Transverse colon (tissue), 4 donors: ENCODE measurements at places on chromosomes 2 and 18. TPM values are rescaled to one million over a fixed set of nuclear protein-coding genes. Genes with fewer than 3 reads are reported as not detected.

GRCh38 chr2:111022633-111023032 is 98.1 kb upstream of the BCL2L11 start:
- H3K27ac ChIP-seq: no peak overlapping the region
- H3K36me3 ChIP-seq: no peaks in the 10 kb centered on the region
- no peak for DNase-seq
- H3K27me3 ChIP-seq: no peaks in the 10 kb centered on the region
- no peak overlapping the region for H3K4me3 ChIP-seq

- peaks cover 11% of the 10 kb centered on the region for H3K27me3 ChIP-seq
- DNase-seq: no peak
- H3K27ac ChIP-seq: no peak overlapping the region
- no peak overlapping the region for H3K4me3 ChIP-seq
- no peaks in the 10 kb centered on the region for H3K4me1 ChIP-seq
Measured at GRCh38 chr2:110864176-110864575, 131.8 kb downstream of the ACOXL start.

GRCh38 chr2:20448977-20449306 is 2.1 kb downstream of the RHOB start:
- H3K4me3 ChIP-seq: peak overlapping the region; percentile 62
- H3K4me1 ChIP-seq: peaks cover 30% of the 10 kb centered on the region
- no peak for DNase-seq
- no peaks in the 10 kb centered on the region for H3K27me3 ChIP-seq
- peak overlapping the region; percentile 97 for H3K27ac ChIP-seq

GRCh38 chr18:22705328-22705727 is 227.8 kb upstream of the RBBP8 start:
- H3K36me3 ChIP-seq: no peaks in the 10 kb centered on the region
- no peak for DNase-seq
- H3K4me1 ChIP-seq: peaks cover 2% of the 10 kb centered on the region
- no peak overlapping the region for H3K4me3 ChIP-seq
- H3K27ac ChIP-seq: no peak overlapping the region

- H3K4me3 ChIP-seq: no peak overlapping the region
- no peak for DNase-seq
- peaks cover 9% of the 10 kb centered on the region for H3K4me1 ChIP-seq
- H3K27me3 ChIP-seq: no peaks in the 10 kb centered on the region
Measured at GRCh38 chr18:23238651-23239349, 103.5 kb downstream of the CABLES1 start.

- H3K4me3 ChIP-seq: no peak overlapping the region
- no peak overlapping the region for H3K27ac ChIP-seq
- DNase-seq: no peak
- no peaks in the 10 kb centered on the region for H3K27me3 ChIP-seq
- H3K36me3 ChIP-seq: no peaks in the 10 kb centered on the region
Measured at GRCh38 chr2:205555566-205556230, 126.6 kb upstream of the NRP2 start.

GRCh38 chr2:43215673-43216255 is 10.6 kb downstream of the ZFP36L2 start:
- H3K27ac ChIP-seq: no peak overlapping the region
- no peak overlapping the region for H3K4me3 ChIP-seq
- H3K36me3 ChIP-seq: no peaks in the 10 kb centered on the region
- peaks cover 38% of the 10 kb centered on the region for H3K4me1 ChIP-seq
- no peaks in the 10 kb centered on the region for H3K27me3 ChIP-seq
- DNase-seq: no peak

DNA sequence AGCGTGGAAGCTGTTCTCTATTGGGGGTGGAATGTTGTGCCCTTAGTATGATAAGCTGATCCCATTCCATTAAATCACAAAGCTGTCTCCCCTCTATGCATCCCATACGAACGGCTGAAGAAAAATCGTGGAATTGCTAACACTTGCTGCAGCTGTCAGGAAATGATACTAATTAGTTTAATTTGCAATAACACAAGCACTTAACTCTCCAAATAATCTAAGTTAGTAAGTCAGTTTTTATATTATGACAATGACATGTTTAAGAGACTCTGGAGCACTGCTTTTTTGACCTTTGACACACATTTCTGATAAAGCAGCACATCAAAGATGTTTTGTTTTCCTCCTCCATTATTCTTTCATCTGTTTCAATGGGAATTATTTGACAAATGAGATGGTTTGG is 123.7 kb upstream of the SATB2 start:
- no peaks in the 10 kb centered on the region for H3K27me3 ChIP-seq
- no peak overlapping the region for H3K27ac ChIP-seq
- DNase-seq: no peak
- H3K4me3 ChIP-seq: peak overlapping the region; percentile 14
- H3K4me1 ChIP-seq: no peaks in the 10 kb centered on the region

DNA sequence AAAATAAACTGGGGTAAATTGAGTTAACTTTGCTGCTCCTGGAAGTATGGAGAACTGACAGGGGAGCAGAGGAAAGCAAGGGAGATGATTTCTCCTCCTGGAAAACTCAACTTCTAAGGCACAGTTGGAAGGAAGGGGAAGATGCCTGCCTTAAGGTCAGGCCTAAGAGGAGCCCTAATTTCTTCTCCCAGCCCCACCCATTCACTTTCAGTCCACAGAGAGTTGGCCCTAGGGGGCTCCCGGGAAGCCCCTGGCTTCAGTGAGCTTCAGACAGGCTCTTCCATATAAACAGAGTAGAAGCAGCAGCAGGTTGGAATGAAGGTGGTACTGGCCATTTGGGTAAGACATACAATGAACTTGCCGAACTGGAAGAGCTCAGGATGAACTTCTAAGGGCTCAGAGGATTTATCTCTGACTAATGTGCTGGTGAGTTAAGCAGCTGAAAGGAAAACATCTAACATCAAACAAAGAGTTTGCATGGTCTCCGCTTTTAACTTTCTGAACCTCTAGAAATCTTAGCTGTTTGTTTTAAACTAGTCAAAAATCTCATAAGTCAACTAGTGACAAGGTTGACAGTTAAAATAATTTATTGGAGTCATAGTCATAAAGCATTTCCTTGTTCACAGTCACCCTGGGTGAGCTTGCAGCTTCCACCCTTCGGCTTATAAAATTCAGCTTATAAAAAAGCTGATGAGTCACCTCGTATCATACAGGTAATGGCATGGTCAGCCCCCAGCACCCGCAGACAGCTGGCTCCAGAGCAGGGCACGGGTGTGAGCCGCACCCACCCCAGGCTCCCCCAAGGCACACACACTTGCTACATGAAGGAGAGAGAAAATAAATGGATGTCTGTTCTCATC is 9.8 kb downstream of the MALL start:
- H3K36me3 ChIP-seq: no peaks in the 10 kb centered on the region
- H3K4me1 ChIP-seq: peaks cover 71% of the 10 kb centered on the region
- DNase-seq: peak; percentile 82
- peak overlapping the region; percentile 86 for H3K27ac ChIP-seq

DNA sequence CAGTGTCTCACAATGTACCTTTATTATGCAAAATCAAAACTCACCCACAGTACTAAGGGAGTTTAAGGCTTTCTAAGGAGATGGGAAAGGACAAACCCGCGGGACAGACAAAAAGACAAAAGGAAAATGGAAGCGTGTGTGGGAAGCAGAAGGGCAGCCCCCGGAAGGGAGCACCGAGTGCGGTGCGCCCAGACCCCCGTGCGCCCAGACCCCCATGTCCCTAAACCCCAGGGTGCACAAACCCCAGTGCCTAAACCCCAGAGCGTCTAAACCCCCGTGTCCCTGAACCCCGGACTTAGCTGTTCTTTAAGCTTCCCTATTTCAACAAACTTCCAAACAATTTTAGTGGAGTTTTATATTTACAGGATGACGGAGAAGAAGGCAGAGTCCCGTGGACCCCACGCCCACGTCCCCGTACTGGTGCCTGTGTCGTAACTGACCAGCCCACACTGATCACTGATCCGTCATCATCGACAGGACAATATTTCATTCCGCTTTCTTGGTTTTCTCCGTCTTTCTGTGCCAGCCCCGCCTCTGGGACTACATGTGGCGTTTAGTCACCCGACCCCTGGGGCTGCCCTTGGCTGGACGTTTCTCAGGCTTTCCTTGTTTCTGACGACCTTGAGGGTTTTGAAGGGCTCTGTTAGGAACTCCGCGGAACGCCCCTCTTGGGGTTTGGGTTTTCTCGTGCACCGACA is 76.9 kb downstream of the RTP5 start:
- DNase-seq: no peak
- H3K27me3 ChIP-seq: no peaks in the 10 kb centered on the region
- H3K4me1 ChIP-seq: peaks cover 7% of the 10 kb centered on the region
- H3K4me3 ChIP-seq: no peak overlapping the region

DNA sequence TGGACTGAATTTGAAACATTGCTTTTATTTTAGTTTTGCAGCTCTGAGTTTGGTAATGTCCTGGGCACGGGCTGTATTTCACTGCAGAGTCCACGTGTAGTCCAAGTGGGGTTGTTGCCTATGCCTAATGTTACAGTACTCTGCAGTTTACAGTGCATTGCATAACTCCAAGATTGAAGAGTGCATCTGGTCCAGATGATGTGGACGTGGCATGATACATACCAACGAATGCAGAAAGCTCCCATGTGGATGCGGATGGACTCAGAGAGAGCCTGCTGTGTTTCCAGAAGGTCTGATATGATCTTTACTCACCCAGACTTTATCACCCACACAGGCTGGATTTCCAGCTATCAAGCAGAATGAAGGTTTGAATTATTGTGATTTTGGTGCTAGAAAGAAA is 44.4 kb upstream of the CCDC68 start:
- no peak overlapping the region for H3K27ac ChIP-seq
- H3K4me1 ChIP-seq: no peaks in the 10 kb centered on the region
- no peaks in the 10 kb centered on the region for H3K27me3 ChIP-seq
- no peak overlapping the region for H3K4me3 ChIP-seq

GRCh38 chr2:75153221-75153620 is 46.1 kb downstream of the TACR1 start:
- DNase-seq: no peak
- H3K4me3 ChIP-seq: no peak overlapping the region
- no peaks in the 10 kb centered on the region for H3K27me3 ChIP-seq
- no peak overlapping the region for H3K27ac ChIP-seq
- no peaks in the 10 kb centered on the region for H3K4me1 ChIP-seq

- no peaks in the 10 kb centered on the region for H3K27me3 ChIP-seq
- H3K4me1 ChIP-seq: peaks cover 64% of the 10 kb centered on the region
- peak overlapping the region; percentile 60 for H3K27ac ChIP-seq
Measured at GRCh38 chr18:77068321-77069312, 64.0 kb downstream of the MBP start.

GRCh38 chr18:78514910-78515670 is 464.5 kb upstream of the SALL3 start:
- H3K4me1 ChIP-seq: no peaks in the 10 kb centered on the region
- H3K4me3 ChIP-seq: no peak overlapping the region
- H3K27me3 ChIP-seq: no peaks in the 10 kb centered on the region
- H3K36me3 ChIP-seq: no peaks in the 10 kb centered on the region
- DNase-seq: no peak

DNA sequence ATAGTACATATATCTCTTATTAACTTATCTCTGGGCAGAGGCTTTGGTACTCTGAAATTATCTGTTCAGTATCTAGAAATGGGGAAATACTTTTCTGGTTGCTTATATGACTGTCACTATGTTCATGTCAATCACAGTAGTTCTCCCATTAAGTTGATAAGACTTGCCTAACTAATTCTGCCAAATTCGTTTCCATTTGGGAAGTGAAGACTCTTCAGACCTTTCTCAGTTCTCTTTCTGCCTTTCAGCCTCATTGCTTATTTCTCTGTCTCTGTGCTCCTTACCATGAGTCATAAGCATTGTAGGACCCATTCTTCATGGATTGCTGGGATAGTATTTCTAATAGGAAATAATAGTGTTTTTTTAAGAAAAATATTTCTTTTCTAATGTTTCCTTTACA is 113.5 kb downstream of the PHLPP1 start:
- H3K4me3 ChIP-seq: no peak overlapping the region
- H3K36me3 ChIP-seq: no peaks in the 10 kb centered on the region
- no peak overlapping the region for H3K27ac ChIP-seq
- no peaks in the 10 kb centered on the region for H3K27me3 ChIP-seq
- H3K4me1 ChIP-seq: peaks cover 4% of the 10 kb centered on the region

DNA sequence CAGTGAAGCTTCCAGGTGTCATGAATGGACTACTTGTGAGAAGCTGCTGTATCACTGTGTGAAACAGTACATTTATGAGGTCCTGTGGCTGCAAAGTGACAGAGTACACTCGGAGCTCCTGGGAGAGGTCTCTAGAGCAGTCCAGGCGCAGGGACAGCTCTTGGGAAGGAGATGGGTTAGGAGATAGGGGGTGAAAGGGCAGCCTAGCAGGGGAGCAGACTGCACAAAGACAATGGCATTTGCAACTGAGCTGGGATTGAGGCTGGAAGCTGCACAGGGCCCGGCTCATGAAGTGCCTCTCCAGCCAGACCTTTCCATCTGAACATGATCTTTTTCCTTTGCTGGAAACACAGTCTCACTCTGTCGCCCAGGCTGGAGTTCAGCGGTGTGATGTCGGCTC is 83.6 kb downstream of the RHOB start:
- no peaks in the 10 kb centered on the region for H3K27me3 ChIP-seq
- no peaks in the 10 kb centered on the region for H3K4me1 ChIP-seq
- no peak for DNase-seq

GRCh38 chr2:8607606-8608005 is 74.2 kb upstream of the ID2 start:
- no peaks in the 10 kb centered on the region for H3K36me3 ChIP-seq
- H3K27me3 ChIP-seq: no peaks in the 10 kb centered on the region
- no peaks in the 10 kb centered on the region for H3K4me1 ChIP-seq
- no peak overlapping the region for H3K27ac ChIP-seq

DNA sequence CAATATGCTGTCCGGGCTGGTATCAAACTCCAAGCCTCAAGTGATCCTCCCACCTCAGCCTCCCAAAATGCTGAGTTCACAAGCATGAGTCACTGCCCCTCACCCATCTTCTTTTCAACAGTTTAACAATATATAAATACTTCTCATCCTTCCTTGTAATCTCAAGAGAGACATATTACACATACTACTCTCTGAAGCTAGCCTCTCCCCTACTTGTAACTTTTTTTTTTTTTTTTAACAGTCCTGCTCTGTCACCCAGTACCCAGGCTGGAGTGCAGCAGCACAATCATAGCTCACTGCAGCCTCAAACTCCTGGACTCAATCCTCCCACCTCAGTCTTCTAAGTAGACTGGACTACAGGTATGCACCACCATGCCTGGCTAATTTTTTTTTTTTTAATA is 5.7 kb downstream of the GFPT1 start:
- no peak overlapping the region for H3K4me3 ChIP-seq
- H3K27ac ChIP-seq: peak overlapping the region; percentile 70
- H3K4me1 ChIP-seq: peaks cover 48% of the 10 kb centered on the region
- H3K27me3 ChIP-seq: no peaks in the 10 kb centered on the region
- no peak for DNase-seq

GRCh38 chr2:114368705-114369104 is 73.7 kb upstream of the DPP10 start:
- H3K36me3 ChIP-seq: no peaks in the 10 kb centered on the region
- no peak overlapping the region for H3K4me3 ChIP-seq
- H3K4me1 ChIP-seq: no peaks in the 10 kb centered on the region
- DNase-seq: no peak

Gene NLRC4
- 0.41 TPM for total RNA-seq

Gene LGALSL
- 20.7 TPM for total RNA-seq

Gene TUBA3D
- total RNA-seq: not detected

Gene CFC1
- total RNA-seq: not detected

Gene CYTIP
- total RNA-seq: 4.9 TPM

Gene HDHD2
- total RNA-seq: 23.7 TPM

Gene STPG4
- not detected for total RNA-seq

Gene LRRTM4
- 0.27 TPM for total RNA-seq
